ENCODE measurements at places on chromosomes 2 and 18. TPM values are rescaled to one million over a fixed set of nuclear protein-coding genes. Genes with fewer than 3 reads are reported as not detected.

DNA sequence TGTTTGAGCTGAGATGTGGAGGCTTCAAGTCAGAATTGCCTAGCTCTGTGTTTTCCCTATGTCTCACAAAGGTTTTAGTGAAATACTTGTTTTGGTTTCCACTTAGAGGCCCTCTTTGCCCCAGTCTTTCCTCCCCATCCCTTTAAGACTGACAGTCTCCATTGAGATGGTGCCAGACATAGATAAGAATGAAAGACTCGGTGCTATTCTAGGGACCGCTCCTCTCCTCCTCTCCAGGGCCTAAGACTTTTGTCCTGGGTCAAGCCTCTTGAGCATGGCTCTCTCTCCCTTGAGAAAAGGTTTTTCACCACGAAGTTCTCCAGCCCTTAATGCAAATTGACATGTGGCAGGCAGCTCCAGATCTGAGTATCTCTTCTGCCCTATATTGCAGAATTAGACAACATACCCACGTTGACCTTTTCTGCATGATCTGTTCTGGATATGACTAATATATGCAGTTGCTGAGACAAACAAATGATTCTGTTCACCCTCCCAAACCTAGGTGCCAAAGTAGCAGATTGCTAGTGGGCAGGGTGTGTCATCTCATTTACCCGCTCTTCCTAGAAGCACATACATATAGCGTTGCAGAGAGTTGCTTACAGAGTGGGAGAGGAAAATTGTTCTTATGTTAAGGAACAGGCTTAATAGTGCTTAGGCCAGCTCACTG, 47.5 kb upstream of the ACSL3 start:
- DNase-seq = no peak

GRCh38 chr18:70452501-70452900, 163.7 kb downstream of the SOCS6 start:
- no peak for DNase-seq

DNA sequence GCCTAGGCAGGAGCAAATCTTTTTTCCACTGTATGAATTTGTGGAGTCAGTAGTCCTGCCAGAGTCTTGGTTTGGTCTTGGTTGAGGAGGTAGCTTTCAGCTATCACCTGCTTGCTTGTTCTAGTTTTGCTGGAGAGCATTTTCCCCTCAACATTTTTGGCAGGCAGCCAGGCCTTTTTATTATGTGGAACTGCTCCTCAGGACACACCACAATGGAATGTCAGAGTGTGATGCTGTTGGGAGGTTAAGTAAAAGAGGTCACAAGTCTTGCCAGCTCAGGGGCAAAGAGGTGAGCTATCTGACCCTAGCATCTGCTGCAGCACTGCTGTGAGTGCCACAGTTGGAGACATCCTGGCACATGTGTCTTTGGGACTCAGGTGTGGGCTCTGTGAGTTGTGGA, 258.0 kb downstream of the CNTNAP5 start:
- DNase-seq = no peak

GRCh38 chr2:12343141-12343540, 373.6 kb upstream of the TRIB2 start:
- DNase-seq = no peak

GRCh38 chr2:10202131-10202665, 79.7 kb downstream of the RRM2 start:
- DNase-seq = no peak

DNA sequence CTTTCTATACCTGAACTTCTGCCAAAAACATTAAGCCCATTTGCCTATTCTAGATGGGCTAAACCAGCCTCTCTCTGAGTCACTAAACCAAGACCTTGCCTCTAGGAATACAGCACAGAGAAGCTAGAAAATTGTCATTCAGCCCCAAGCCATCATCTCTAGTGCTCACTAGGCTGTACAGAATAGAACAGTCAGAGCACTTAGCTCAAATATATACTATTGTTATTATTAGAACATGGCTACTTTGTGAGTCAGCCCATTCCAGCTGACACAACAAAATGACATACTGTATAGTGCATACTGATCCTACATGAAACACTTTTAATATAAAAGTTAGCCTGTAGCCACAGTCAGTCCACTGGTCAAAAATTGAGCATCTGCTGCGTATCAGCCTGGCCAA, 418.8 kb downstream of the NRXN1 start:
- DNase-seq = no peak

GRCh38 chr2:233761040-233761769, 1.1 kb downstream of the UGT1A1 start:
- no peak for DNase-seq

The ALPI gene
- not detected for total RNA-seq

The SP140L gene
- total RNA-seq = 7.9 TPM

The TMEM178A gene
- 5.4 TPM for total RNA-seq

The MAP4K3 gene
- total RNA-seq = 28.0 TPM

The XDH gene
- 0.16 TPM for total RNA-seq

The KLF11 gene
- 21.7 TPM for total RNA-seq
